ENCODE measurements at places on chromosomes 6 and 20.

GRCh38 chr20:41657655-41658054, 39.5 kb upstream of the CHD6 start:
- peak; percentile 12 for DNase-seq

- peak; percentile 58 for DNase-seq
Measured at GRCh38 chr6:32854376-32855178, 585 bp downstream of the PSMB9 start.

GRCh38 chr6:146361128-146361924, 182.3 kb upstream of the RAB32 start:
- DNase-seq, result no peak

DNA sequence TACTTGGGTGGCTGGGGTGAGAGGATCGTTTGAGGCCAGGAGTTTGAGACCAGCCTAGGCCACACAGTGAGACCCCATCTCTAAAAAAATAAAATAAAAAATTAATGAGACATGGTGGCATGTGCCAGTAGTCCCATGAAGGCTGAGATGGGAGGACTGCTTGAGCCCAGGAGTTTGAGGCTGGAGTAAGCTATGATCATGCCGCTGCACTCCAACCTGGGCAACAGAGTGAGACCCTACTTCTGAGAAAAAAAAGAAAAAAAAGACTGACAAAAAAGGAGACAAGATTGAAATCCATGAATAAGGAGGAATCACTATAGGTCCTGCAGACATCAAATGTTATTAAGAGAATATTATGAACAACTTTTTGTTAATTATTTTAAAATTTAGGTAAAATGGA, 23.7 kb upstream of the BPHL start:
- DNase-seq, result no peak

DNA sequence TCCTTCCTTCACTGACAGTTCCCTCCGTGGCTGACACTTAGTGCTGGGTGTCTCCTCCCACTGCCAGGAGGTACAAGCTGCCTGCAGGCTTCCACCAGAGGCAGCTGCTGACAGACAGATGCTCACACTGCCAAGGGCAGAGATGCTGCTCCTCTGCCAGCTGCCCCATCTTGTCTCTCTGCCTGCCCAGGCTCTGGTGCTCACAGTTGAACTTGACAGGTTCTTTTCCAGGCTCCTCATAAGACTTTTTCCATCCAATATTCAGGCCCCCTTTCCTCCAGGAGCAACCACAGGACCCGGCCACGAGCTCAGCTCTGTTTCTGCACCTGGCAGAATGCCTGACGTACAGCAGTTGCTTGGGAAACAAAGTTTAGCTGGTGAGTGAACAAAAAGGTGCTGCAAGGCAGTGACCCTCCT, 79.8 kb downstream of the PSMB1 start:
- no peak for DNase-seq

- DNase-seq, result no peak
Measured at GRCh38 chr20:2697768-2698167, 5.2 kb downstream of the EBF4 start.

DNA sequence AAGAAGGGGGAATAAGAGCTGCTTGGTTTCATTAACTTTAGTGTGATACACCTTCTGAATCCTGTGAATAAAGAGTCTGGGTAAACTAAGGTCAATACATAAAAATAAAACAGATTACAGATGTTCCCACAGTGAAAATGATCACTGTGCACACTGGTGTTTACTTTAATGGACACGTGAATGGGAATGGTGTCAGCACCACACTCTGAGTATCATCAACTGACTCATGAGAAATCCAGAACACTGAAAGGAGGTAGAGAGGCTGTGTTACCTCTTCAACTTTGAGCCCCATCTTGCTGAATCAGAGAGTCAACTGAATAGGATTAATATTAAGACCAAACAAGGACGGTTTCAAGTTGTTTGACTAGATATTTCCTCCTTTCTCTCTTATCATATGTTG, 75.0 kb downstream of the ELOVL4 start:
- DNase-seq, result no peak

GRCh38 chr20:51022803-51023616, at the start of gene KCNG1:
TSS of gene KCNG1 (minus strand) at chr20:51023107. CDS start at chr20:51010338, 12,769 bp downstream.
- DNase-seq, result peak; percentile 10

GRCh38 chr6:119985952-119986736, 636.6 kb upstream of the MAN1A1 start:
- no peak for DNase-seq

- no peak for DNase-seq
Measured at GRCh38 chr6:137999815-138000214, 107.4 kb downstream of the PERP start.

- DNase-seq, result no peak
Measured at GRCh38 chr6:17653198-17653882, 53.2 kb downstream of the FAM8A1 start.

DNA sequence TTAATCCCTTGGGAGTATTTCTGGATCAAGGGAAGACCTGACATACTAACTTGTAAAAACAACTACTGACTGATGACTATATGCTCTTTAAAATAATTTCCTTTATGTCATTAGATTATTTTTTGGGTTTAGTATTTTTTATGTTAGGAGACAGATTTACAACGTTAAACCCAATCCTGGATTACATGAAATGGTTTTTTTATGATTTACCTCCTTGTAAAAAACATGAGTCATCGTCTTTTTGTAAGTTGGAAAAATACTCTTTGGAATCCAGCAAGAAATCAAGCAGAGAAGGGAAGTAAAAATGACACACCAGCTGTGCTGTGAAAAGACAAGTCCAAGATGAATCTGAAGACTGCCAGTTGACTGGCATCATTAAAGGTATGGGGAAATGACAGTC, 6.7 kb downstream of the STK4 start:
- no peak for DNase-seq

GRCh38 chr6:143507358-143508145, 4.0 kb downstream of the FUCA2 start:
- DNase-seq, result no peak

DNA sequence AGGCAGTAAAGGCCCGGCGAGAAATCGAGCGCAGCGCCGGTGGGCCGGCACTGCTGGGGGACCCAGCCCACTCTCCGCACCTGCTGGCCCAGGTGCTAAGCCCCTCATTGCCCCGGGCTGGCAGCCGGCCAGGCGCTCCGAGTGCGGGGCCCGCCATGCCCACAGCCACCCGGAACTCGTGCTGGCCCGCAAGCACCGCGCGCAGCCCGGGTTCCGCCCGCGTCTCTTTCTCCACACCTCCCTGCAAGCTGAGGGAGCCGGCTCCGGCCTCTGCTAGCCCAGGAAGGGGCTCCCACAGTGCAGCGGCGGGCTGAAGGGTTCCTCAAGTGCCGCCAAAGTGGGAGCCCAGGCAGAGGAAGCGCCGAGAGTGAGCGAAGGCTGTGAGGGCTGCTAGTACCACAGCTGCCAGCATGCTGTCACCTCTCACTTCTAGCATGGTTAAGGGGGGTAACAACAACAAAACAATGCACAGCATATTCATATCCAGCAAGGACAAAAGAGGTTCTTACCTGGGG, 11.3 kb upstream of the GMPR start:
- no peak for DNase-seq

GRCh38 chr20:19374216-19374615, 161.8 kb downstream of the SLC24A3 start:
- DNase-seq, result no peak

- DNase-seq, result no peak
Measured at GRCh38 chr20:62303340-62304226, 786 bp downstream of the ADRM1 start.

DNA sequence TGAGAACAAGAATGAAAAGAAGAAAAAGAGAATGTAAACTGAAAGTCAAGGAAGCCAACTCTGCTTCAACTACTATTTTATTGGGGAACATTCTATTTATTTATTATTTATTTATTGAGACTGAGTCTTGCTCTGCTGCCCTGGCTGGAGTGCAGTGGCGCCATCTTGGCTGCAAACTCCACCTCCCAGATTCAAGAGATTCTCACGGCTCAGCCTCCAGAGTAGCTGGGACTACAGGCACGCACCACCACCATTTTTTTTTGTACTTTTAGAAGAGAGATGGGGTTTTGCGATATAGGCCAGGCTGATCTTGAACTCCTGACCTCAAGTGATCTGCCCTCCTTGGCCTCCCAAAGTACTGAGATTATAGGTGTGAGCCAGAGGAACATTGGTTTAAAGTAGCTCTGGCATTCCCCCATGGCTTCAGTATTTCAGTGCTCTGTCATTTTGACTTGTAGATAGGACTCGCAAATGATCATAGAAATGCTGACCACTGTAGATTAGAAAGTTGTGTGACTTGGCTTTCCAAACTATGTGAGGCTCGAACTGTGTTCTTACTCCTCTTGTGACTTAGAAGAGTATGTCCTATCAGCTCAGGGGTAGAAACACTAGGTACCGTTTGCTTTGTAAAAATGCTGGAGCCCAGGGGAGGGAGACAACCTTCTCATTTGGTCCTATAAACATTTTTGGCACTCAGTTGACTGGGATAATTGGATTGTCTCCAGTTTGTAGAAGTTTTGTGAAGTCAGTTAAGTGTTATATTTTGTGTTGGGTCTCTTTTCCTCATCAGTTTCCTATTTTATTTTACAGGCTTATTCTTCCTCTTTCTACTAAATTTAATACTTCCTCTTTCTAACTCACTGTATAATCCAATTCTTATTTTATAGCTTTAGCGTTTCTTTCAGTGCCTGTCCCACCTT, 544.9 kb upstream of the CITED2 start:
- DNase-seq, result peak; percentile 24

GRCh38 chr20:38616457-38616856, 14.8 kb downstream of the ARHGAP40 start:
- DNase-seq, result no peak

GRCh38 chr20:53034899-53035298, 62.7 kb downstream of the TSHZ2 start:
- no peak for DNase-seq

DNA sequence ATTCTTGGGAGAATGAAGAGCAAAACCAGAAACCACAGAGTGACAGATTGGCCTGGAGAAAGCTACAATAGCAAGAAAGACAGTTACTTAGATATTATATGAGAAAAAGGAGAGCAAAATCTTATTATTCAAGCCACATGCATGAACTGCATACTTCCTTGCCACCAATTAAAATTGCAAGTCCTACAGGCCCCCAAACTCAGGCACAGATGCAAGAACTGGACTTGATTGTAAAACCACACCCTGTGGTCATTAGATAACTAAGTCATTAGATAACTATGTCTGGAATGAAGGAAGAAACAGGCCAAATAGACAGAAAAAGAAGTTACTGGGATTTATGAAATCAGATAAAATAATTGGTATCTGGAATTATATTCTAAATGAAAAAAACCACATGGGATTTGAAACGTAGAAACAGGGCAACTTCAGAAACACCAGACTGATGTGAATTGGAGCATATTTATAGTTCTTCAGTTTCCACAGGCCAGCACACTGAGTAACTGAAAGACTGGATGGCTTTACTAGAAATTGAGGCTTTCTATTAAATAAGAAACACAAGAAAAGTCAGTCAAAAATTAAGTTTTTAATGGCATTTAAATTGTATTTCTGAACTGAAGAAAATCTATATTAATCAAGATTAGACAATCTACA, 49.4 kb upstream of the CARMIL1 start:
- no peak for DNase-seq

DNA sequence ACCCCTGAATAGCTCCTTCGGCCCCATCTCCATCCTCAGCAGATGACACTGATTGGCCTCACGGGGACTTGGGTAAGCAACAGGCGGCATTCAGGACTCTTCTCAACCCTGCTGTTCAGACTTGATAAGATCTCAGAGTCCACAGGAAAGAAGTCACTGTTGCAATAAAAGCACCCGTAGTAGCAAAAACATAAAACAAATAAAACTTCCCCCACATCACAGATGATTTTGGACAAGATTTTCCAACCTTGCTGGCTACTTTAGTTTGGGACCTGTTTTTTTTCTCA, 17.1 kb upstream of the C20orf144 start:
- DNase-seq, result no peak

- no peak for DNase-seq
Measured at GRCh38 chr6:14810021-14810420, 435.8 kb upstream of the JARID2 start.

GRCh38 chr6:44539701-44540355, 152.3 kb downstream of the CDC5L start:
- DNase-seq, result no peak

- no peak for DNase-seq
Measured at GRCh38 chr6:54710456-54710855, 136.1 kb upstream of the FAM83B start.

DNA sequence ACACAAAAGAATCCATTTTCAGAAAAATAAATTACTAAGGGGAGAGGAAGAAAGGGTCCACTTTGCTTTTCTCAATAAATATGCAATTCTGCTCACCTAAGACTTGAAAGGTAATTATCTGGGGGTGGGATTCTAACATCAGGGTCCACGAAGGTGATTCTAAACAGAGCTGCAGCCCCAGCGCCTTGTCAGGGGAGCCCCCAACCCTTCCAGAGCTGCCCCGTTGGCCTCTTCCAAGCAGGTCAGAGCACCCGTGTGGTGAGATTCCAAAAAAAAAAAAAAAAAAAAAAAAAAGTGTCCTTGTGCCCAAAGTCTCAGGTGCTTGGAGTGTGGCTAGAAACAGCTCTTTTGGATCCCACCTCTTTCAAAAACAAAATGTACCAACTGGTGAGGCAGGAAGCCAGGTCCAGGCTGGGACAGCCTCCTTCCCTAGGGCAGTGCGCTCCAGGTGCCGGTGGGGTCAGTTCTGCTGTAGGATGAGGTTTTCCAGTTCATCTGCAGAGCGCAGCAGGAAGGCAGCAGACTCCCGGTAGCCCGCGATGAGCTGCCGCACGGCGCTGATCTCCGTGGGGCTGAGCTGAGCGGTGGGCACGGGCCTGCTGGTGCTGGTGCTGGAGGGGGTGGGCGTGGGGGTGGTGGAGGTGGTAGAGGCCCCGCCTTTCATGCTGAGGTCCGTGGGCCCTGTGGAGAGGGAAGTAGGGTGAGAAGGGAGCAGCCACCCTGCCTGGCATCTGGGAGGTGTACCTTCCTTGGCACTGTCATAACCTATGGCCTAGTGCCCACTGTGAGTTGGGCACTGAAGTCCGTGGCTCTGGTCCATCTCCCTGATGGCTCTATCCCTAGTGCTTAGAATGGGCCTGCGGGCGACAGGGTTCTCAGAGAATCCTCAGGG, 89.3 kb downstream of the ASXL1 start:
- DNase-seq, result no peak

GRCh38 chr6:40874495-40874894, 164.5 kb downstream of the UNC5CL start:
- no peak for DNase-seq

- DNase-seq, result no peak
Measured at GRCh38 chr6:153436351-153436750, 305.3 kb upstream of the RGS17 start.

- DNase-seq, result no peak
Measured at GRCh38 chr6:90436403-90436802, 139.8 kb upstream of the BACH2 start.

- no peak for DNase-seq
Measured at GRCh38 chr6:149861603-149862423, 2.3 kb downstream of the LRP11 start.

- DNase-seq, result no peak
Measured at GRCh38 chr6:151025076-151025475, 159.6 kb downstream of the MTHFD1L start.

DNA sequence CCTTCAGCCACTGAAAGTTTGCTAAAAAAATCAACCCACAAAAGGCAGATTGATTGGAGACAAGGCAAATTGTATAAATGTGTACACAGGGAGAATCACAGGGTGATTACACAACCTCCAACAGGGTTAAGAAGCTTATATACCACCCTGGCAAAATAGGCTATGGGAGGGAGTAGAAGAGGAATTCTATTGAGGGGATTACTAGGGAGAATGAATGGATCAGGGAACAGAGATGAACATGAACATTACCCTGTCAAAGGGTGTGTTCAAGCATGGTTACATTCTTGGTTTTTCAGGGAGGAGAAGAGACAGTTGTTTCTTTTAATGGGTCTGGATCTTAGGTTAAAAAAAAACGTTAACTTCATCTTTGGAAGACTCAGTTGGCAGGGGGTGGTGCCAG, 5.1 kb upstream of the MRS2 start:
- DNase-seq, result no peak

All from CD14-positive monocyte (primary cell).